ENCODE measurements at places on chromosomes 2 and 18.
A peak's percentile ranks its signal among the peaks of the same experiment; 100 is the strongest.

GRCh38 chr2:36965751-36966369 is 476 bp downstream of the STRN start:
- peak; percentile 42 for DNase-seq

DNA sequence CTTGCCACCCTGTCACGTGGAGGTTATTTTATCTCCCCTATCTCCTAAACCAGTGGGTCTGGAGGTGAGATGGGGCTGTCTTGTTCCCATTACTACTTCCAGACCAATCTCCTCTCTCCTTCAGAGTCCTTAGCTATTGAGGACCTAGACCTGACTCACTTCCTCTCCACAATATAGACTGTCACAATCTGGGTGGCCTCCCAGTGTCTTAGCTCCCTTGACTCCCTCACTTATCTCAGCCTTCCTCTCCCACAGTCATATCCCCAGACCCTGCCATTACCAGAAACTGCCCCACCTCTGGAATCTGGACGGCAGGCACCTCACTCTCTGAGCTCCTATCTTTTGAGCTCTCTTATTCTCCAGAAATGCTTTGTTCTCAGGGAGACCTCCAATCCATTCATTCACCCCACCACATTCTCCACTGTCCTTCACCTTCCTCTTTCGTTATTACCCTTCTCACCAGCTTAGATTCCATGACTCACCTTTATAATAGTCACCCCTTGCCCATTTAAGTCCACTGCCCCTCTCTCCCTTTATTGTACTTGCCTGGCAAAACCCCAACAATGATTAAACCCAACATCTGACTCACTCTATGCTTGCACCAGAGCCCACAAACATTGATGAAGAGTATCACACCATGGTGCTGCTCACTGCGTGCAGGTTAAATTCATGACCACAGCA is 23.3 kb upstream of the SIX3 start:
- DNase-seq: no peak

- DNase-seq: no peak
Observed at GRCh38 chr18:41721103-41721790, 233.8 kb upstream of the PIK3C3 start.

- no peak for DNase-seq
Observed at GRCh38 chr18:33022370-33022769, 249.5 kb upstream of the KLHL14 start.

GRCh38 chr2:69973335-69973735 is 11.9 kb upstream of the ASPRV1 start:
- DNase-seq: no peak

- DNase-seq: no peak
Observed at GRCh38 chr2:169715379-169716237, 18.0 kb upstream of the KLHL23 start.

DNA sequence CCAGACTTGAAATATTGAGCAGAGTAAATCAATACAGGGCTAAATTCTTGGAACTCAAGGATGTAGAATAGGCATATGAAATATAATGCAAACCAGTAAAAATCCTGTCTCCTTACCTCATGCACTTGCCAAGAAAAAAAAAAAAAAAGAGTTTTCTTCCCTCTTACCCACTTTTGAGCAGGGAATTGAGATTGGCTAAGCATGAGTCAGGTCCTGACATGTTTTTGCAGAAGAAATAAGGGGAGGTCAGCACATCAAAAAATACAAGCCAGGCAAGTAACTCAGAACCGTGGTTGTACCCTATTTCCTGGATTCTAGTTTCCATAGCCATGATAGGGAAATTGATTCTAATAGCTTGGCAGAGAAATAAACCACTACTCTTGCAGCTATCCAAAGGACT is 1526.7 kb downstream of the LRP1B start:
- DNase-seq: no peak

GRCh38 chr2:239882331-239882732 is 142.8 kb downstream of the NDUFA10 start:
- peak; percentile 66 for DNase-seq

Measured in activated CD4-positive, alpha-beta memory T cell treated with anti-CD3 and anti-CD28 coated beads for 36 hours (primary cell).